ENCODE measurements at places on chromosomes 16 and 17.

- no peak for DNase-seq
Measured at GRCh38 chr17:1727876-1728630, 3.5 kb downstream of the WDR81 start.

GRCh38 chr17:50923611-50924010, 57.5 kb upstream of the TOB1 start:
- no peak for DNase-seq

- no peak for DNase-seq
Measured at GRCh38 chr17:1627182-1627981, 1.3 kb downstream of the SLC43A2 start.

DNA sequence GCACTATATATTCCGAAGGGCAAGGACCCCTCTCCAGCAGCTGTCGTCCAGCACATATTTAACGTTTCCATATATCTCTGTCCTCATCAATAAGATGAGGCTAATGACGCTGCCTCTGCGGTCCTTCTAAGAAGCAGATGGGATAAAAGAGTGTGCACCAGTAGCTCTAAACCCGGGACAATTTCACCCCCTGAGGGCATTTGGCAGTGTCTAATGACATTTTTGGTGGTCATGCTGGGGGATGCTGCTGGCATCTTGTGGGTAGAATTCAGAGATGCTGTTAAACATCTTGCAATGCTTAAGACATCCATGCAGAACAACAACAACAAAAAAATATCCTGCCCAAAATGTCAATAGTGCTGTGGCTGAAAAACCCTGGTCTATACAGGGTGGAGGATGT, 372.9 kb downstream of the CDH13 start:
- DNase-seq: no peak

DNA sequence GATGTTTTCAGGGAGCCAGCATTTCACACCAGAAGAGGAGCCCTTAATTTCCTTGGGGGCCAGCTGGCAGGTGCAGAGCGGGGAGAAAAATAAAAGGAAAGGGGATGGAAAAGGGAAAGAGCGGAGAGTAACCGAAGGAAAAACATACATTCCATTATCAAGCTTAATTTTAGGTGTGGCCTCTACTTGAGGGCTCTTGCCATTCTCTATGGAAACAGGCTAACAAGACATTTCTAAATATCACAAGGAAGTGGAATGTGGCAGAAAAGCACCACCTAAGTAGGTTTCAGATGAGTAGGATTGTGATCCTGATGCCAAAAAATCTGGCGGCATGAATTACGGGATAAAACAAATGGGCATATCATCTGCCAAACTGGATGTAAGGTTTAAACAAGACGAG, 970 bp upstream of the DYNC1LI2 start:
- no peak for DNase-seq

GRCh38 chr17:44049294-44050060, 17.0 kb downstream of the LSM12 start:
- DNase-seq: no peak

DNA sequence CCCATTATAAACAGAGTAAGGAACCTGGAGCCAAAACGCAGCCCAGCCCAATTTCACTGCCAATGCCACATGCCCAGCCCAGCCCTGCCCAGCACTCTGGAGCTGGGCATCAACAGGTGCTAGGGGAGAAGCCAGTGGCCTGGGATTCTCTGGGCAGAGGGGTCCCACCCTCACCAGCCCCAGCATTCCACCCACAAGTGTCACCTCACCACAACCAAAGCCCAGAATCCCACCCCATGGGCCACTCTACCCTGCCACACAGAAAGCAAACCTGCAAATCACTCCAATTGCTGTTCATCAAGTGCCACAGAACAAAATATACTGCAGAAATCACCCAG, 102.5 kb upstream of the CDH5 start:
- DNase-seq: no peak

DNA sequence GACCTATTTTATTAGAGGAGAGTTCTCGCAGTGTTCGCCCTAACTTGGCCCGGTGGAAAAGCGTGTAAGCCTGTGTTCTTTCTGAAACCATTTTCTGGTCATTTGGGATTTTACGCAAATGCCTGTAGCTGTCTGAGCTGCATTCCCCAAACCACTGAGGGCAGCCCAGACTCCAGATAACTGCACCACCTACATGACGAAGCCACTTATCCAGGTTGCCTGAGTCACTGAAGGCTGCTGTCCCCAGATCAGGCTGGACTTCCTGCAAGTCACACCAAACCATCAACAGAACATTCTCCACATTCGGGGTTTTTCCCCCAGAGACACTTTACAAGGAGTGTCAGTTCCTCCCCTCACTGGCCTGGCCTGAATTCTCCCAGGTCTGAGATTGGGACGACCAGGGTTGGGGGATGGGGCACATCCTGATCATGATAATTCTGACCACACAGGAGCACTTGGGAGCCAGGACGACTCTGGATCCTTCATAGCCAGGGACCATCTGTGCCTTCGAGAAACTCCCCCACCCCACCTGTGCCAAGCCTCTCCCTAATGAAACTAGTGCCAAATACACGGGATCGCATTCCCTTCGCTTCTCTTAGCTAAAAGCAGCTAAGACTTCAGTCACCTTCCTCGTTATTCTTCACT, 2.3 kb downstream of the RPRML start:
- no peak for DNase-seq

GRCh38 chr16:69590590-69590989, 24.8 kb downstream of the NFAT5 start:
- DNase-seq: no peak

GRCh38 chr17:74444406-74444805, 12.5 kb downstream of the GPRC5C start:
- no peak for DNase-seq

GRCh38 chr17:74076446-74076845, 127.0 kb upstream of the RPL38 start:
- no peak for DNase-seq

- no peak for DNase-seq
Measured at GRCh38 chr17:76246080-76247066, 6.1 kb upstream of the RNF157 start.

DNA sequence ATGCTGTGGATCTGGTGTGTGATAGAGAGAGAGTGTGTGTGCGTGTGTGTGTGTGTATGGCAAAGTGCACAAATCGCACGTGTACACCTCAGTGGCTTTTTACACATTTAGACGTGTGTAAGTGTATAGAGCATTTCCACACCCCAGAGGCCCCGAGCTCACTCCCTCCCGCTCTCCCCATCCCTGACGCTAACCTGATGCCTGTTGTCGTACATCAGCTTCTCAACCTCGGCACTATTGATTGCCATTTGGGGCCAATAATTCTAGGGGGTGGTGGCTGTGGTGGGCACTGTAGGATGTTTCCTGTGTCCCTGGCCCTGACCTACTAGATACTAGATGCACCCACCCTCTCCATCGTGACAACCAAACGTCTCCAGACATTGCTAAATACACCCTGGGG, 30.4 kb upstream of the CRISPLD2 start:
- no peak for DNase-seq

GRCh38 chr16:4780235-4780634, 7.9 kb downstream of the SEPTIN12 start:
- DNase-seq: no peak
